ENCODE measurements at places on chromosomes 16 and 17.

GRCh38 chr17:17080781-17081180 lies 38.5 kb downstream of the MPRIP start:
- DNase-seq, result no peak

- no peak for DNase-seq
Observed at GRCh38 chr16:8848231-8848938, 20.4 kb downstream of the CARHSP1 start.

DNA sequence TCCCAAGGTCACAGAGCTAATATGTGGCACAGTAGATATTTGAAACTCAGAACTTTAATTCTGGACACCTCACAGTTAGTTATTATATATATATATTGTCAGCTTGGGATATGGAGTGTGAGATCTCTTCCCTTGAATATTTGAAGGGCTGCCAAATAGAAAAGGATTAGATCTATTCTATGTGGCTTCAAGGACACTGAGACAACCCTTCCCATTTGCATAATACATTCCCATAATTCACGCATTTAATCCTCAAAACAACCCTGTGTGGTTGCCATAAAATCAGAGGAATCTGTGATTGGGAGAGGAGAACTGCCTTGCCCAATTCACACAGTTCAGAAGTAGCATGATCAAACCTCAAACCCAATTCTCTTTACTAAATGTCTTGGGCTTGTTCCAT lies 365.8 kb upstream of the DYNLRB2 start:
- DNase-seq, result no peak

GRCh38 chr16:31188450-31189411 lies 8.8 kb downstream of the FUS start:
- DNase-seq, result no peak

DNA sequence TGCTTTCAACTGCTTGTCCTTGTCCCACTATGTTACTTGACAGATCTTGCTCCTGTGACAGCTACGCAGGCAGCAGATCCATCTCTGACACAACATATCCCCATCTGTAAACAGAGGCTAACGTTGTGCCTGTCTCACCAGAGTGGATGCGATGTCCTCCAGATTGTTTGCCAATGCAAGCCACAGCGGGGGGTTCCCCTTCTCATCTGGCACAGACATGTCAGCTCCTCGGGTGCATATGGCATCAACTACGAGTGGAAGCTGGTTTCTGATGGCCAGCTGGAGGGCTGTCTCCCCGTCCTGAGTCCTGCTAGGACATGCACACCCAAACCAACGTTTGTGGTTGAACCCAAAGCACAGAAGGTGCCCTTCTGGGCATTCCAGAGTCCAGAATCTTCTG lies 39.0 kb downstream of the CYB5D2 start:
- DNase-seq, result no peak

GRCh38 chr16:17313085-17313611 lies 157.6 kb downstream of the XYLT1 start:
- no peak for DNase-seq

DNA sequence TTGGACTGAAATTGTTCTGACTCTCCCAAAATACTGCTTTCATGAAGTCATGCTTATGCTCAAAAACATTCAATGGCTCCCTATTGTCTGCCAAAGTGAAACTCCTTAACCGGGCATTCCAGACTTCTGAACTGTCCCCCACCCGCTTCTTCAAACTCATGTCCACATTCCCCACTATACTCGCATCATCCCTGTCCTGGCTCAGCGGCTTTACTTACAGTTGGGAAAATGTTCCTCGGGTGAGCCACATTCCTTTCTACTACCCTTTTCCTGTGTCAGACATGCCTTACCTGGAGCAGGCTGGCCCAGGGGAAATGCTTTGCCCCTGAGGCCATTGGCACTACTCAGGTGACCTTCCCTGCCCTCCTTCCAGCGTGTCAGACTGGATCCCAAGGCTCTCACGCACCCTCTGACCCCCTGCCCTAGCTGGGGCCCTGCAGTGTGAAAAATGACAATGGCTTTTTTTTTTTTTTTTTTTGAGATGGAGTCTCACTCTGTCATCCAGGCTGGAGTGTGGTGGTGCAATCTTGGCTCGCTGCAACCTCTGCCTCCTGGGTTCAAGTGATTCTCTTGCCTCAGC lies 5.3 kb downstream of the CYGB start:
- no peak for DNase-seq

- no peak for DNase-seq
Observed at GRCh38 chr17:59381716-59382570, 50.5 kb downstream of the YPEL2 start.

GRCh38 chr16:65289022-65289421 lies 167.2 kb upstream of the CDH11 start:
- no peak for DNase-seq

DNA sequence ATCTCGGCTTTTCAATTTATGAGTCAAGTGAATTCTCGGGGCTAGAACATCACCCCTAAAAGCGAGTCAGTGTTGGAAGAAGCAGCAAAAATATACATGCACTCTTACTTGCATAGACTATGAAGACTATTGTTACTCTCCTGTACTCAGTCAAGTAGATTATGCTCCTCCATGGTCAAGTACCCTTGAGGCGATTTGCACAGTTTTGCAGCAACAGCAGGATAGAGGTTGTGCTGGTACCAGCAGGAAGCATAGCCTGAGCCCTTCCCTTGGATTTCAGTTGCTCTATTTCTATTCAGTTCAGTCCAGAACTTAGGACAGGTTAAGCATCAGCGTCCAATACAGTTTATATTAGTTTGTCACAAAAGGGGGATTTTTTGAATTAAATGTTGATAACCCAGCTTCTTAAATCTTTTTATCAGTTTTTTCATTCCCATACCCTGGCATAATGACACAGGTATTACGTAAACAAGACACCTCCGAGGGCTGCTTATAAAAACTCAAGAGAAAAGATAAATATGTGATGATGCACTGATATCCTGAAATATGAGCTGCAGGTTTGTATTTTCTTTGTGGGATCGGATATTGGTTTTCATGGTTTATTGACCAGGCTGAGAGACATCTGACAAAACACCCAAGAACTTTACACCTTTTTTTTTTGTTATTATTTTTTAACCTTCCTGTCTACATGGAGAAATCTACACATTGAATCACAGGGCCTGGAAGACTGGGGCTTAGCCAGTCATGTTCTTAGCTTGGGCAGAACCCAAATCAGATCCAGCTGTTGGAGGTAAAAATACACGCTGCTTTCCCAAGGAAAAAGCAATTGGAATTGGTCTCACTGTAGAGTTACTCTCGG lies 144.1 kb downstream of the PITPNC1 start:
- DNase-seq, result no peak

- no peak for DNase-seq
Observed at GRCh38 chr17:50141745-50142110, 8.7 kb downstream of the PPP1R9B start.

DNA sequence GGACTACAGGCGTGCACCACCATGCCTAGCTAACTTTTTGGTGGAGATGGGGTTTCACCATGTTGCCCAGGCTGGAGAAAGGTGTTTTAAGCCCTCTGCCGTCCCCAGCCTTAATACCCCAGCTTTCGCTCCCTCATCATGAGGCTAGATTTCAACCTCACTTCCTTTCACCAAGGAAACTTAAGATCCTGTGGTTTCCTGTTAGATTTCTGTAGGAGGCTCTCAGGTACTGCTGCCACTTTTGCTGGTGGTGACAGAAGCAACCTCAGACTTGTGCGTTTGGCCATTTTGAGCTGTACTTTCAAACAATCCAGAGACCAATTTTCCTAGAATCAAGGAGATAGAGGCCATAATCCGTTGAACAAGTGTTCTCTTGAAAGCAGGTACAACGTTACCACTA lies 36.2 kb downstream of the MPHOSPH6 start:
- DNase-seq, result peak; percentile 5

DNA sequence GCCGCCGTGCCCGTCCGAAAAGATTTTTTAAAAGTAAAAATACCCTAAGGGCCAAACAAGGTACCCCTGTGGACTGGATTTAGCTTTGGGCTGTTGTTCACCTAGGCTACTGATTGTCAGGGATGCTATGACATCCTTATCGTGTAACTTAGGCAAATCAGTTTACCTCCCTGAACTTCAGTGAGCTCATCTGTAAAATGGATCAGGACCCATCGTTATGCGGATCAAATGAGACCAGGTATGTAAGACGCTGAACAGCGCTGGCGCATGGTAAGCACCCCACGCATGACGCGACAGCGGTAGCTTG lies 658 bp upstream of the ZNF771 start:
- no peak for DNase-seq

DNA sequence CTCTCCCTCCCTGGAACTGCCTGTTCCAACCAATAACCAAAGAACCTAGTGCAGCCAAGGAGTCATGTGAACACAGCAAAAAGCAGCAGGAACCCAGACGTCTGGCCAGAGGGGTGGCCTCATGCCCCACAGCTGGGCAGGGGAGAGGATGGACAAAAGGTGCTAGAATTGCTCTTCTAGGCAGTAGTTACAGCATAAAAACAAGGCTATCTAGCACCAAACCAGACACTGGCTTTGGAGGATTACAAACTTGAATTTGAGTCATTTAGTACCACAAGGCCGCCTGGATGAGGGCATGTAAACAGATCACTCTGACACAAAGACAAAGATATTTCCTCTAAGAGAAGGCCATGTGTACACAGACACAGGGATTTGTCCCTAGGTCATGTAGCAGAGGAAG lies 423.3 kb upstream of the MAF start:
- DNase-seq, result no peak

- DNase-seq, result no peak
Observed at GRCh38 chr17:73188011-73188410, 4.8 kb upstream of the COG1 start.

- no peak for DNase-seq
Observed at GRCh38 chr16:47676635-47677177, 215.6 kb downstream of the PHKB start.

All from stimulated activated CD4-positive, alpha-beta T cell treated with anti-CD3 and anti-CD28 coated beads, Interleukin-2, amount 100 ng/mL, for 24 hours (primary cell).